ENCODE measurements at places on chromosomes 6 and 20.

DNA sequence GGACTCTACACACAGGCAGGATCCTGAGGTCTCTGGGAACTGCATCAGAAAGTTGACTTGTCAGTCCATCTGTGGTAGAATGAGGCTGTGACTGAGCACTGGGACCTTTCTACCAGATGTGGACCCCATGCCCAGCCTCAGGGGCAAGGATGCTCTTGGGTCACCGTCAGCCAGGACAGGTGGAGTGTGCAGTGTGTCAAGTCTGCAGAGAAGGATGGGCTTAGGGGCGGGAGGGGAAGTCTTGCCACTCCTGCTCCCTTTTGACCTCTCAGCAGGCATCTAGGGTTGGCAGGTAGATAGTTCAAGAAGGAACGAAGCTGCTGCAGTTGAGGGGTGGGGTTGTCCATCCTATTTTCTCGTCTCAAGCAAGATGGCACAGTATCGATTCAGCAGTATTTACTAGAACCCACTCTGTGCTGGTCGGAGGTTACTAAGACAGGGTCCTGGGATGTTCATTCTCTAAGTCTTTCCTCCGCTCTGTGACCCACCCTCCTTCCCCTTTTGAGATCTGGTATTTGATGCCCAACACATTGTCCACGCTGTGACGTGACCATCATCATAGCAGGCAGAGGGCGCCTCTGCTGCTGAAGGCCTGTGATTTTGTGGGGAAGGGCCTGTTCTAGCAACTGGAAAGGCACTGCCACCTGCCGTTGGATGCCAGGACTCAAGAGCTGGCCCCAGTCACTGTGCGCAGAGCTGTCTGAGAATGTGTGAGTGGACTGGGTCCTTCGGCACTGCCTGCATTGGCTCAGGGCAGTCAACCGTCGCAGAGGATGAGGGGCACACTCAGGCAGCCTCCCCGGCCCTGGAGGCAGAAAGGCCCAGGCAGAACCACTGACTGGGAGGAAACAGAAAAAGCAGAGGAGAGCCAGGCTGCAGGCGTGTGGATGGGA is 23.2 kb downstream of the RBCK1 start:
- peak; percentile 74 for DNase-seq

- DNase-seq, result no peak
Measured at GRCh38 chr6:31193206-31193605, 22.7 kb upstream of the POU5F1 start.

- no peak for DNase-seq
Measured at GRCh38 chr6:108966251-108966650, 118.0 kb downstream of the ARMC2 start.

GRCh38 chr6:109024784-109025183 is 69.9 kb downstream of the SESN1 start:
- no peak for DNase-seq
